ENCODE measurements at places on chromosomes 1 and 21.

GRCh38 chr1:235999259-235999925 is 65.5 kb downstream of the NID1 start:
- DNase-seq, result no peak

DNA sequence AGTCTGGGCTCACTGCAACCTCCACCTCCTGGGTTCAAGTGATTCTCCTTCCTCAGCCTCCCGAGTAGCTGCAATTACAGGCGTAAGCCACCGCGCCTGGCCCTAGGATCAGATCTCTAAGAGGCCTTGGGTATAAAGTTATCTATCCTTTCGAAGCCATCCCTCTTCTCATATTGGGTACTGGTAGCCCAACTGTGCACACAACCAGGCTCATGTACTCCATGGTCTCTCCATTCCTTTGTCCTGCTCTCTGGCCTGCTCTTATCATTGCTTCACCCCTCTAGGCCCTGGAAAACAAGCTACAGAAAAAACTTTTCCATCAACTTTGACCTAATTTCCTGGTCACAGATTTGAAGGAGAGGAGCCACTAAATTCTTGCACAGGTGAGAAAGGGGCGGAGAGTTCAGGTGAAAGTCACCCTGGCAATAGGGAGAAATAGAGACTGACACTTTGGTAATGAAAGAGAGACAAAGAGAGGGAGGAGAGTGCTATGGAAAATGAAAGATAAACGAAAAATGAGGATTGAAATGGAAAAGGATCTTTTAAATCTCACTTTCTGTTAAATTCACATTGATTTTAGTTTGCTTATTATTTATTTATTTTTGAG is 6.0 kb downstream of the TXNIP start:
- DNase-seq, result no peak

DNA sequence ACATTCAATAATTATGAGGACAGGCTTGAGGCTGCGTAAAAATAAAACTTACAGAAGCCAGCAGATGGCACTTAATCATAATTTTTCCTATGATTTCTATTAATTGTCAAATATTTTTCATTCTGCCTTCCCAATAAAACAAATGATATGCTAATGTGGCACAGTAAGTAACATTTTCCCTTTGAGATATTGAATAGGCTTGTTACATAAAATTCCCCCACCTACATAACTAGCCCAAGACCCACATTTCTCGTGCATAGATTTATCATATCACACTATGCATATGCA is 55.4 kb upstream of the PTGFRN start:
- no peak for DNase-seq

DNA sequence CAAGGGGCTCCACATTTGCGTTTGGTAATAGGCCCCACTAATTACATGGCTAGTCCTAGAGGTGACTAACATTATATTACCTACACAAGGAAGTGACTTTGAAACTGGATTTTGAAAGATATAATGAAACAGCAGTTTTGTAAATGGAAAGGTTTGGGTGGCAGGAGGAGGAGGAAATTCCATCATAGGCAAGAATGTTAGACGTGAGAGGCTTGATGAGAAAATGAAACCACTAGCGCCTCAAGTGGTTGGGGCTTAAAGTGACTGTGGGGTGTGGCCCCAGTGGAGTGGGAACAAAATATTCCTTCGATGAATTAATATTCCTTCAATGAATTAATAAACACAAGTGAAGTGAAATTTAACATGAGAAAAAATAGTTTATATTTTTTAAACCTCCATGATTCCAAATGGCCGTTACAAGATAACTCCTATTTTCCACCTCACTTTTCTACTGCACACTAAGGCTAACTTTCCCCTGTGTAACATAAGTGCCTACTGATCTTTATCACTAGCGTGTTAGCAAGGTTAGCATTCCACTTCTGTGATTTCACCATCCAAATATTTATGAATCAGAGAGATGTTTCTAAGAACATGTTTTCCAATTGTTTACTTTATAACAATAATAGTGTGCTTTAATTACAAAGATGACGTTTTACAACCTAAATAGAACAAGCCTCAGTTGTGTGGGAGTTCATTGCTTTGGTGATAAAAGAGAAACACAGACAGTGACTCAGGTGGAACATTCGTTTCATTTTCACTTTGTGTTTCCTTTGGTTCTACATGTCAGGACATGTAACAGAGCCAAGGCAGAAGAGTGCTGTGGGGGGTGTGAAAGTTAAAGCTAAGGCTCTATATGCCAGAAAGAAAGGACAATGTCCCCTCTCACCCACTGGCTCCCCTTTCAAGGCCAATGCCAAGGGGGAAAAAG is 12.5 kb upstream of the ATF3 start:
- no peak for DNase-seq

DNA sequence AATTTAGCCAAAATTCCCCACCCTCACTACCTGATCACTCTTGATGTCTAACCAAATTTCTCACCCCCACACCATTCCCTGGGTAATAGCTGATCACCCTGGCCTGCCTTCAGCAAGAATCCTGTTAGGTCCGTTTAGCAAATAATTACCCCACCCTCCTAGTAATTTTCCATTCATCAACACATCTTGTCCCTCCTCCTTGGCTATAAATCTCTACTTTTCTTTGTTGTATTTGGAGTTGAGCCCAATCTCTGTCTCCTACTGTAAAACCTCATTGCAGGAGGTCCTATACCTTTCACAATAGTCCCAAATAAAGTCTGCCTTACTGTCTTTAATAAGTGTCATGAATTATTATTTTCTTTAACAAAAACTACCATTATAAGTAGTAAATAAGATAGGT is 6.9 kb upstream of the PRKAA2 start:
- DNase-seq, result no peak

GRCh38 chr1:58983633-58984245 is 199.9 kb upstream of the JUN start:
- no peak for DNase-seq

DNA sequence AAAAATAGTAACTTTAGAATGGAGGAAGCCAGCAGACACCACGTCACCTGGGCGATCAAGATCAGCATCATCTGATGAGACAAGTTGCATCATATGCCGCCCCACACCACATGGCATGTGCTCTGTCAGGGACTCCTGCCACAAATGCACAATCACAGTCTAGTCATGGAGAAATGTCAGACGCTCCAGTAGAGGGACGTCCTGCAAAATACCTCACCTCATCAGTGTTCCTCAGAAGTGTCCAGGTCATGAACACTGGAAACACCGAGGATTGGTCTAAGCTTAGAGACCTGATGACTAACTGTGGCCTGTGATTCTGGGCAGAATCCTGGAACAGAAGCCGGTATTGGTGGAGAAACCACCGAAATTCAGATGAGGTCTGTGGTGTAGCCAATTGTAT is 14.3 kb downstream of the ADARB1 start:
- DNase-seq, result no peak
